ENCODE measurements at places on chromosomes 4 and X.

- no peak overlapping the region for H3K4me3 ChIP-seq
- no peaks in the 10 kb centered on the region for H3K36me3 ChIP-seq
- H3K27me3 ChIP-seq: peaks cover 25% of the 10 kb centered on the region
- H3K4me1 ChIP-seq: no peaks in the 10 kb centered on the region
- H3K27ac ChIP-seq: no peak overlapping the region
Measured at GRCh38 chr4:114600672-114601071, 2.1 kb downstream of the UGT8 start.

DNA sequence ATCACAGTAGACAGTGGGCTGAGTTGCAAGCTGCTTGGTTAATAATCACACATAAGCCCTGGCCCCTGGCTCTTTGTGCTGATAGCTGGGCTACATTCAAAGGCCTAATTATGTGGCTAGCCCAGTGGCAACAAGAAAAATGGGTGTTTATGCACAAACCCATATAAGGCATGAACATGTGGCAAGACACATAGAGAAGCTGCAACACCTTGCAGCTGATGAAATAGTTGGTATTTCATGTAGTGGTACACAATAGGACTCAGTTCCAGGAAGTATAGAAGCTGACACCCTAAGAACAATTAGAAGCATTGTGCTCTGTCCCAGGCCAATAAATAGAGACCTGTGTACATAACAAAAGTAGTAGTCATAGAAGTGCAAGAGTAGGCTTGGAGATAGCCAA, 14.6 kb upstream of the ZNF630 start:
- H3K36me3 ChIP-seq: no peaks in the 10 kb centered on the region
- H3K4me3 ChIP-seq: no peak overlapping the region
- no peak overlapping the region for H3K27ac ChIP-seq
- no peaks in the 10 kb centered on the region for H3K4me1 ChIP-seq
- DNase-seq: no peak

GRCh38 chrX:77793946-77794345, 7.9 kb upstream of the ATRX start:
- no peaks in the 10 kb centered on the region for H3K27me3 ChIP-seq
- no peak overlapping the region for H3K4me3 ChIP-seq
- DNase-seq: no peak
- H3K36me3 ChIP-seq: no peaks in the 10 kb centered on the region
- no peak overlapping the region for H3K27ac ChIP-seq

DNA sequence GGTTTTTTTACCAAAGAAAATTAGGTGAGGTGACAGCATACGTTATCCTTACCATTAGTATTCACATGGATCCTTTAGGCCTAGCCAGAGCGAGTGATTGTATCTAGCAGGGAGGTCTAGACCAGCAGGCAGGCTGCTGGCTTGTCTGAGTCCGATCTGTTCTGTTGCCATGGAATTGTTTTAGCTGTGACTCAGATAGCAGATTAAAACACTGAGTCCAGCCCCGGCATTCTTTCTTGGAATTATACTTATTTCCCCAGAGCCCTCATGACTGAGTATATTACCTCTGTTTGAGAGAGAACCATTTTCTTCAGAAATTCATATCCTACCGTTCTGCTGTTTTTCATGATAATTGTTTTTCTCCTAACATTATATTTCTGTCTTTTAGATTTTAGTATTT, 37.4 kb downstream of the OCRL start:
- H3K4me1 ChIP-seq: peaks cover 2% of the 10 kb centered on the region
- no peaks in the 10 kb centered on the region for H3K27me3 ChIP-seq
- DNase-seq: peak; percentile 77
- H3K4me3 ChIP-seq: no peak overlapping the region

DNA sequence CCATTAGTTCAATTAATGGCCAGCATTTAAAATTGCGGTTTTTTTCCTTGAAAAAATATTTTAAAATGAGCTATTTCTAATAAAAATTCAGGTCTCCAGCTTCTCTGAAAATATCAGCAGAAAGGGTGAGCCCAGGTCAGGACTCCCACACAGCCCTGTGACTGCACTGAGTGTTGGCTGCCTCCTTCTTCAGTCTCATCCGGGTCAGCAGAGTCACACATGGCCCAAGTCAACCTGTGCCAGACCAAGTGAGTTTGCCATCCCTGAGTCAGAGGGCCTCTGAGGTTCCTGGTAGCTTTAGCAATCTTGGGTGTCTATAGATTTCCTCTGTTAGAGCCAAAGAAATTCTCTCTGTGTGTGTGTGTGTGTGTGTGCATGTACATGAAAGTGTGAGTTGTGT, 22.1 kb upstream of the MSX1 start:
- DNase-seq: peak; percentile 25
- no peaks in the 10 kb centered on the region for H3K4me1 ChIP-seq
- H3K36me3 ChIP-seq: no peaks in the 10 kb centered on the region

GRCh38 chrX:36867143-36867542, 141.0 kb upstream of the FAM47C start:
- peak; percentile 34 for DNase-seq
- H3K4me1 ChIP-seq: no peaks in the 10 kb centered on the region
- no peak overlapping the region for H3K4me3 ChIP-seq
- no peak overlapping the region for H3K27ac ChIP-seq
- H3K27me3 ChIP-seq: no peaks in the 10 kb centered on the region

DNA sequence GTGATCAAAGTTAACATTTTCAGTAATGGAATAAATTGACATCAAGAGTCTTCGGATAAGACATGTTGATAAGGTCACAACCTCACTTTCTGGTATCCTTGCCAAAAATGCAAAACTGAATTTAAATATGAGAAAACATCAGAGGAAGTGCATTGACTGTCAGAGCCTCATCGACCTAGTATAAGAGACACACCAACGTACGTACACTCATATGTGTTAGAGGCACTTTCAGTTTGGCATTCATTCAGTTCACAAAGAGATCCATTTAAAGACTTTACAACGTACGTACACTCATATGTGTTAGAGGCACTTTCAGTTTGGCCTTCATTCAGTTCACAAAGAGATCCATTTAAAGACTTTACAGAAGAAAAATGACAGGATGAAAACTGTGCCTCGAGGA, 280.3 kb downstream of the INPP4B start:
- no peak overlapping the region for H3K4me3 ChIP-seq
- no peaks in the 10 kb centered on the region for H3K4me1 ChIP-seq
- H3K27me3 ChIP-seq: no peaks in the 10 kb centered on the region

- H3K4me3 ChIP-seq: no peak overlapping the region
- H3K4me1 ChIP-seq: peaks cover 16% of the 10 kb centered on the region
- H3K27me3 ChIP-seq: no peaks in the 10 kb centered on the region
- peak; percentile 51 for DNase-seq
Measured at GRCh38 chr4:86961605-86962295, 26.9 kb downstream of the AFF1 start.
